ENCODE measurements at places on chromosomes 4 and X.

DNA sequence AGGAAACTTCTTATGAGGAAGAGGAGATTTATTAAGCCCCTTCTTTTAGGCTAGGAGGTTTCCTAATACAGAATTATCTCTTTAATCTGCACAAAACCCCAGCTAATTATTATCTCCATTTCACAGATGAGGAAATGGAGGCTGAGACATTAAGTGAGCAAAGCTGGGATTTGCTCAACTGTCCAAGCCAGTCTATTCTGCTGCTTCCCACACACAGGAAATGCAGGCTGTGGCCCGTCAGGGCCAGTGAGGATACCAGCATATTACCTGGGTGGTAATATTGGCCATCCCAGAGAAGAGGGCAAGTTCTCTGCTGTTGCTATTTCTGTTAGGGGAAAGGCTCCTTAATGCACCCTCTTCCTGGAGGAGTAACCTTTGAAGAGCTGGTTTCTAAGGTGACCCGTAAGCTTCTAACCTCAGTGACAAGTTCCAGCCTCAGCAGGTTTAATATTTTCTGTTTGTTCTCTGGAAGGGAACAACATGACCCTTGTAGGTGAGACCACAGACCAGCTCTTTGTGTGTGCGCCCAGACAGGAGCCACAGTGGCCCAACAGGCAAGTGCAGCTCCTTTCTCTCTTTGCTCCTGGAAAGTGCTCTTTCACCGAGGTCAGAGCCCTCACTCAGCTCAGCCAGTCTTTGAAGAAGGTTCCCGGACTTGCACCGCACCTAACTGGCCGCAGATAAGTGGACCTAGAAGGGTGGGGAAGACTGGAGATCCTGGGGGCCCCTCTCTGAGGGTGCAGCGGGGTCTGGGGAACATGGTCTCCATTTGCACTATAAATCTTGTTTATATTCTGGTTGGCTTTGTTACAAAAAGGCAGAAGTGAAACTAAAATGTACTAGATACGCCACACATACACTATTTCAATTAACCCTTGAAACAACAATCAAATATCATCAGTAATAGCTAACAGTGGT lies 35.5 kb downstream of the TBC1D9 start:
- DNase-seq, result no peak

DNA sequence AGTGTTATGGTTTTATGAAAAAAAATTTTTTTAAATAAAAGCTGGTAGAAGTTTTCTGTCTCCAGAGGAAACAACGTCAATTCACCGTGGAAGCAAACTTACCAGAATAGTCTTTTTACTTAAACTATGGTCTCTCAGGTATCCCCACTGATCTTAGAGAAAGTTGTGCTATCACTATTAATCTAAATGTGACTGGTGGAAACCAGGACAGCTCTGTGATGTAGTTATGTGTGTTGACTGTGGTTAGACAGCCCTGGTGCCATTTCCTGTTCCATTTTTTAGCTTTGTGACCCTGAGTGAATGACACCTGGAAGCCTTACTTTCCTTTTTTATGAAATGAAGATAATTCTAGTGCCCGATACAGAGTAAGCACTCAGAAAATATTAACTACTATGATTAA lies 111.8 kb upstream of the HUWE1 start:
- DNase-seq, result no peak

DNA sequence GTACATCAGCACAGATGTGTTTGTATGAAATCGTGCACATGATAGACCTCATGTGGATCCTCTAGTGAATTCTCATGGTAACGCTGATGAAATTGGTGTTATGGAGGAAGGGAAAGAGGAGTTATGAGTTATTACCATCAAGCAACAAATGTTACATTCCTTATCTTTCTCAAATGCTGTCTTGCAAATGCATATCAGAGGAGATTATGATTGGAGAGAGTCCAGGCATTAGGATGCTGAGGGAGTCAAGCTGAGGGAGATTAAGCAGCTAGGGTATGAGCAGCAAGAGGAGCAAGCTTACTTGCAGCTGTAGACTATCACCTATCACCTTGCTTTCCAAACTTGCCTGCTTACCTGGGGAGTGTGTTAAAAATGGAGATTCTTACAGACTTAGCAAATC lies 36.8 kb upstream of the SFRP2 start:
- no peak for DNase-seq

- DNase-seq, result no peak
These were observed 42.8 kb downstream of the DOCK11 start for GRCh38 chrX:118538386-118538785.

DNA sequence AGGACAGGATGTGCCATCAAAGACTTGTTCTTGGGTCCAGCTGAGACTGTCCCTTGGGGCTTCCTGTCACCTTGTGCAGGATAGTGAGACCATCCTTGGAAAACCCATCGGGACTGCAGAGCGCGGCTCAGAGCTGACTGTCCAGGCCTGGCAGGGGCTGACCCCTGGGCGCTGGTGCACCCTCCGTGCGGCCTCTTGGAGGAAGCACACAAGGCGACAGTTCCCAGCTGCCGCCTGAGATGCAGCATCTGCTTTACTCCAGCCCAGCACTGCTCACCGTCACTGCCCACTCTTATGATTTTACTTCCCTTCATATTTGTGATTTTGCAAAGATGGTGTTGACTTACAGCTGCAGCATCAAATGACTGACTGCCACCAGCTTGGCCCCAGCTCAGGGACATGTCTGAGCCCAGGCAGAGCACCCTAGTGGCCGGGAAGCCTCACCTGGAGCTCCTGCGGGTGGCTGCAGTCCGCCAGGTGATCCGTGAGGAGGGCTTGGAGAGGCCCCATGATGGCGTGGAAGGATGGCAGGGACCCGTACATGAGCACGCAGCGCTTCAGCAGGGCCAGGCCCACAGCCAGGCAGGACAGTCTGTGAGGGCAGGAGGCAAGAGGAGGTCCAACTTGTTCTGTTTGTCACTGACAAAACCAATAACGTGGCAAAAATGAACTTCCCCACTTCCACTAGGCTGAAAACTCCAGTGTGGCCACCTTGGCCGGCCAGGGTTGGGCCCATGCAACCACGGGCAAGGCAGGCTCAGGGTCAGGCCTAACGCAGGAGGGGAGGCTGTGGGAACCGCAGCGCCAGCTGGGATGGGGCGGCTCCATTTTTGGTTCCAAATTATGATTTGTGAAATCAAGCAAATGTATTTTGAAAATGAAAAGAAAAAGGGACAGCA lies 21.8 kb downstream of the NOP14 start:
- no peak for DNase-seq

DNA sequence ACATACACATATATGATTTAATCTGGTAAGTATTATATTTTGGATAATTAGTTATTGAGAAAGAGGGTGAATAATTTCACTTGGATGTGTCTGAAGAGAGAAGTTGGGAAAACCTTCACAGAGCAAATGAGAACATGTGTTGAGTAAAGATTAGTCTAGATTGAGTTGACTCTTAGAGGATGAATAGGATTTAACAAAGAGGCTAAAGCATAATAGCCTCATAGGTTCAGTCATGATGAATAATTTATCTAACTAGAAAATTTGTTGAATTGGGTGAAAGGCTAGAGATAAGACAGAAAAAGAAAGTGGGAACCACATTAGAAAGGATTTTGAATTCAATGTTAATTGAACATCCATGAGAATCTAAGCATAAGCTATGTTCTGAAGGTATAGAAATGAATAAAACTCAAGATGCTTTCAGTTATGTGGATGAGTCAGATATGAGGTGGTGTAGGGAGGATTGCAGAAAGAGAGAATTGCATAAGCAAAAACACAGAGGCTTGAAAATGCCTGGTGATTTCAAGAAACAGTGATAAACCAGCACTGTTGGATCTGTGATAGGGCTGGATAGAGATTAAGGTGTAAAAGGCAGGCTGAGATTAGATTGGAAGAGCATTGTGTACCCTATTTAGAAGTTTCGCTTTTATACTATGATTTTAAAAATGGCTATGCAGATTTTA lies 207.6 kb upstream of the NR3C2 start:
- DNase-seq, result peak; percentile 38

- DNase-seq, result no peak
These were observed 88.1 kb downstream of the RPA4 start for GRCh38 chrX:96971812-96972211.

DNA sequence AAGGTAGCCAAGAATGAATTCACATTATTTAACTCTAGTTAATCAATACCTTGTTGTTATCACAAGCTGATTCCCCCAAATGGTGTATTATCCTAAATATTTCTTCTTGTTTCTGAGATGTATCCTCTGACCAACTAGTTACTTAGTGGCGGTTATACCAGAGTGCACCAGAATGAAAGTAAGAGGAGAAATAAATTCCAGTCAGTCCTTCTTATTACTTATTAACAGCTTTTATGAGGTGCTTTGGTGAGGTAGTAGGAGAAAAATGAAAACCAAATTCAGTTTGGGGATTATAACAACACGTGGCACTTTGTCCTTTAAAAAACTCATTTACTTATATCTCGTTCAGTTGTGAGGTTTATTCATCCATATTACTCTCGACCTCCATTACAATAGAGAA lies 101.9 kb downstream of the AMMECR1 start:
- DNase-seq, result no peak

DNA sequence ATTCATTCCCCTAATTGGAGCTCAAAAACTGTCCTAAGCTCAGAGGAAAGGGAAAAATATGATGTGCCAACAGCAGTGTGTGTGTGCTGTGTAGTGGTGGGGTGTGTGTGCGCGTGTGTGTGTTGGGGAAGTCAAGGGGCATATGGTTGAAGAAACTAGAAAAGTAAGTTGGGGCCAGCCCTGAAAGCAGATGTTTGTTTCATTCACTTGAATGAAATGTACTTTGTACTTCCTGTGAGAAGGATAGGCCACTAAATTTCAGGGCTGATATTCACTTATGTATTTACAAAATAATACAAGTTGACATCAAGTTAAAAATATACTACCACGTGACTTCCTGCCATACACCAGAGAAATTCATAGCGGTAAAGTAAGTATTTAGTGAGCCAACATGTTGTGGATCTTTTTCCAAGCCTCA lies 151.3 kb upstream of the JADE1 start:
- no peak for DNase-seq

- DNase-seq, result no peak
These were observed 84.9 kb upstream of the TET2 start for GRCh38 chr4:105061731-105062130.

DNA sequence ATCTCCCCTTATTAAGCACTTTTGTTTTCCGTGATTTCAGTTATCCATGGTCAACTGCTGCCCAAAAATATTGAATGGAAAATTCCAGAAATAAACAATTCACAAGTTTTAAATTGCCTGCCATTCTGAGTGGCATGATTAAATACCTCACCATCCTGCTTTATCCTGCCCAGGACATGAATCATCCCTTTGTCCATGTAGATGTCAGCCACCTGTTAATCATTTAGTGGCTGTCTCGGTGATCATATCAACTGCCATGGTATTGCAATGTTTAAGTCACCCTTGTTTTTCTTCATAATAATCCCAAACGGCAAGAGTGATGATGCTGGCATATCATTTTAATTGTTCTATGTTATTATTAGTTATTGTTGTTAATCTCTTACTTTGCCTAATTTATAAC lies 79.8 kb upstream of the LHFPL1 start:
- no peak for DNase-seq

GRCh38 chr4:36446275-36446674 lies 164.9 kb downstream of the DTHD1 start:
- no peak for DNase-seq

- no peak for DNase-seq
These were observed 4.6 kb downstream of the MAGIX start for GRCh38 chrX:49166914-49167739.

DNA sequence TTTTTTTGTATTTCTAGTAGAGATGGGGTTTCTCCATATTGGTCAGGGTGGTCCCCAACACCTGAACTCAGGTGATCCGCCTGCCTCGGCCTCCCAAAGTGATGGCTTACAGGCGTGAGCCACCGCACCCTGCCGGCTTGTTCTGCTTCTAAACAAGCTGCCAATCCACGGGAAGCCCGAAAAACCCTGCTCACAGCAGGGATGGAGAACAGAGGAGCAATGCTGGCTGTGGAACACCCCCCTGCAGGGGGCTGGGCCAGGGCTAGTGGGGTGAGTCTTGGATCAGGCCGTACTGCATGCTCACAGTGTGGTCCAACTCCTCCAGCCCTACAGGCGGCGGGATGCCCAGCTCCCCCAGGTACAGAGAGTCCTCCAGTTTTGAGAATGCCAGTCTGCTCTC lies 38.1 kb upstream of the ARHGAP6 start:
- DNase-seq, result no peak

DNA sequence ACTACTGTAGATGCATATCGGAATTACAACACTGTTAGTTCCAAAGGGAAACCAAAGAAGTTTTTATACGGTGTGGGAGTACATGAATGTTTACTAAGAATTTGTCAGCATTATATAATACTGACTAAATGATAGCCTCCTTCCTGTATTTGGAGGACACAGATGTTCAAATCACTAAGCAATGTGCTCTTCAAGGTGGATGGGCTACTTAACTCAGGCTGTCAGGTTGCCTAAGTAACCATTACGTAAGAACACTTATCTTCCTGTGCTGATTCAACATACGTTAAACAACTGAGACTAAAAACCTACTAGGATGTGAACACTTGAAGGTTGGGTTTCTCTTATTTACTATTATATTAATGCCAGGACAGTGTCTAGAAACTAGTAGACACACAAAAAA lies 81.9 kb upstream of the HPGD start:
- DNase-seq, result peak; percentile 63

DNA sequence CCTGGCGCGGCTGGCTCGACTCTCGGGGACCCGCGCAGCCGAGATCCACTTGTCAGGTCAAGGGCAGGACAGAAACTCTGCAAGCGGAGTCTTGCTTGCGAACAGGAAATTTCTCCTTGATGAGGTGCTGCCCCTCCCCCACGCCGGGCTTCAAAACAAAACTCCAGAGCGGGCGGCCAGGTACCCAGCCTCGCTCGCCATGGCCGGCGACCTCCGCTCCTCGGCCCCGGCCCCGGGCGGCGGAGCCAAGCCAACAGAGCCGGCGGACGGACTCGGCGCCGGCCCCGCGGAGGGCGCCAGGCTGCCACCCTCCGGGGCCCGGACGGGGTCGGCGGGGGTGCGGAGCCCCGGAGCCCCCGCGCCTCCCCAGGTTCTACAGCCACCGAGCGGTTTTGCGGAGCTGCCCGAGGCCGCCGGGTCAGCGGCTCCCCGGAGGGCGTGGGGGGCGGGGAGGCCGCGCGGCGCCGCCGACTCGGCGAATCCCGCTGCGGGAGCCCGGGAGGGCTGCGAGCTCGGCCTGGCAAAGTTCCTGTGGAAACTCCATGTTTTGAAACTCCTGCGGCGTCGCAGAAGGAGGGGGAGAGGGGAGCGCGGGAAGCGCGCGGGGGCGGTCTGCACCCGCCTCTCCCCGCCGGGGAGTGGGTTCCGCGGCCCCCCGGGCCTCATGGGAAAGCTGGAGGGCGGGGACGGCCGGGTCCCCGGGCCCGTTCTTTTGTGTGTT lies 11.7 kb upstream of the BCOR start:
- no peak for DNase-seq

DNA sequence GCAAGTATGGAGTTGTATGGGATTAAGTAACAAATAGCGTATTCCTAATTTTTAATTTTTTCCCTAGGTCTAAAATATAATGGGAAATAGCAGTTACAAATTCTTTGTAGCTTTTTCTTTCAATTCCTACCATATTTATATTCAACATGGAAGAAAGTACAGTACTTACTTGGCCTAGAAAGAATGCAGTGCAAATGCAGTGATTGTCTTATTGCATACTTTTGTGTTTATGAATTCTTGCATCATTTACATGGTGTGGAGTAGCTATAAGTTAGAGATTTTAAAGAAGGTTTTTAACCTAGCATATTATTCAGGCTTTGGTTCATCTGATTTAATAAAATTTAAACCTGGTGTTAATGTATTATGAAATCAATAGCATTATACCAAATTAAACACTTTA lies 263.3 kb downstream of the BMPR1B start:
- DNase-seq, result no peak
